ENCODE measurements at places on chromosomes 7 and 10.

DNA sequence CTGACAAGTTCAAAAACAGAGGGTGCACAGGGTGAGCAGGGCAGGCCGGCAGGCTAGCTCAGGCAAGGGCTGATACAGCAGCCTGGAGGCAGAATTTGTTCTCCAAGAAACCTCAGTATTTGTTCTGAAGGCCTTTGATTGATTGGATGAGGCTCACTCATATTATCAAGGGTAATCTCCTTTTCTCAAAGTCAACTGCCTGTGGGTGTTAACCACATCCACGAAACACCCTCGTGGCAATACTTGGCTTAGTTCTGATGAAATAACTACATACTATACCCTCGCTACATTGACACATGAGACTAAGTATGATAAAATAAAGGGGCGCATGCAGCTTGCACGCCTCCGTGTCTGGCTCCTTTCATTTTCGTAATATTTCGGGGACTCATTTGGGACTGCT lies 4.4 kb upstream of the PPP2R2D start:
- no peak for DNase-seq

- no peak for DNase-seq
These were observed 45.7 kb upstream of the DPYSL4 start for GRCh38 chr10:132141076-132141475.

GRCh38 chr10:114499630-114500190 lies 95.4 kb upstream of the AFAP1L2 start:
- DNase-seq: no peak

GRCh38 chr10:126919426-126919825 lies 14.2 kb downstream of the DOCK1 start:
- no peak for DNase-seq

DNA sequence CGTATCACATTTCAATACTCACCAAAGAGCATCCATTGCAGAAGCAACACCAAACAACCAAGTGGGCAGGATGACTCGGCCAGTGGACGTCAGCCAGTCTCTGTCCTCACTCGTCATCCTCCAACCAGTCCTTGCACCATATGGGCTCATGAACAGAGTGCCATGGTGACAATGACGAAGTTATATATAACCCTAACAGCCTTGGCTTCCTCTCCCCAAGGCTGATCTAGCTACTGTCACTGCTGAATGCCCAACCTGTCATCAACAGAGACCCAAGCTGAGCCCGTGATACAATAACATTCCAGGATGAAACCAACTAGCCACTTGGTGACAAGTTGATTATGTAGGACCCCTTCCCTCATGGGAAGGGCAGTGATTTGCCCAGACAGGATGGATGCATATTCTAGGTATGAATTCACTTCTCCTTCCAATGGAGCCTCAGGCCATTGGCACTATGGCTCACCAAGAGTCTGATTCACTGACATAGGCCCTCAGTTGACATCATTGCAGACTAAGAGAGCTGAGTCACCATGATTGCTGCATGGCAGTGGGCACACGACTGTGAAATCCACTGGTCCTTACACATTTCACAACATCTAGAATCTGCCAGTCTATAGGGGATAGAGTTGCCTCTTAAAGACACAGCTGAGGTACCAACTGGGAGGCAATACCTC lies 26.3 kb upstream of the PPIF start:
- DNase-seq: no peak

DNA sequence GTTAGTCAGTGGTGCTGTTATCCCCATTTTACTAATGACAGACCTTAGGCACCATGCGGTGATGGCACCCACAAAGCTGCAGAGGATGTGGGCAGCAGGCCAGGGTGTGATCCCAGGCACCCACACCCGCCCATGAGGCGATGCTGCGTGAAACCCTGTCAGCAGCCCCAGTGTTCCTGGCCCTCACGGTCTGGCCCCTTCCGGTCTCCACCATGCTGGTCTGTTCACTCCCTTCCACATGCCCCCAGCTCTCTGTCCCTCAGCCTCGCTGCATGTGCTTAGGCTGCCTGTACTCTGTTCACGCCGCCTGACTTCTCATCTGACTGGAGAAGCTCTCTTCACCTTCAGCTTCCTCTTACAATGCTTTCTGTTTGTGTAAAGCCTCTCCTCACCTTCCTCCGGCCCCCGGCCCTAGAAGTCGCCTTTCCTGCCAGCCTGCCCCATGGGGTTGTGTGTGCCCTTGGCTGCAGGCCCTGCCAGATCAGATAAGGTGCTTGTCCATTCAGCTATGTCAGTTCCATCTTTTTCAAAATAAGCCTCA lies 17.6 kb upstream of the ORAI2 start:
- DNase-seq: no peak

- DNase-seq: no peak
These were observed 31.1 kb upstream of the C1GALT1 start for GRCh38 chr7:7151285-7151684.

- no peak for DNase-seq
These were observed at the start of gene CRTAC1 for GRCh38 chr10:98030093-98030821. CRTAC1 (minus strand) TSS chr10:98030621; CDS start chr10:98030472, 149 bp downstream.

DNA sequence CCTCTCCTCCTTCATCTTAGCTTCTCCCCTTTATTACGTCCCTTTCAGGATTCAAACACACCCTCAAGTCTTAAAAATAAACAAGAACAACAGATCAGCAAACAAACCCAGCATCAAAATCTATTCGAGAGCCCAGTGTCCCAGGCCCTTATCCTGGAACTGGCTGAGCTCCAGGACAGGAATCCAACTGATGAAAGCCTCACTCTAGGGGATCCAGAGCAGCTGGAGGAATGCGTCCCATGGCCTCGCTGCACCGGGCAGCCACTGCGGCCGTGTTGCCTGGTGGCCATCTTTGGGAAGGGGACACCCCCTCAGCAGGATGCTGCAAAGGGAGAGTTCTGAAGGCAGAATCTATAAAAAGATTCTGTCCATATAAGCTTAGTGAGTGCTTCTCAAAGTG lies 156.5 kb upstream of the BMPER start:
- DNase-seq: no peak

GRCh38 chr10:125249948-125250347 lies 89.6 kb upstream of the CTBP2 start:
- DNase-seq: no peak

GRCh38 chr10:102402512-102402896 lies 7.0 kb downstream of the NFKB2 start:
- DNase-seq: no peak

GRCh38 chr10:92800134-92800733 lies 48.1 kb upstream of the EXOC6 start:
- no peak for DNase-seq

- no peak for DNase-seq
These were observed 144.2 kb downstream of the MDFIC start for GRCh38 chr7:115066050-115066449.

- DNase-seq: no peak
These were observed 59.9 kb upstream of the EFCAB10 start for GRCh38 chr7:105640956-105641810.

GRCh38 chr7:42198974-42199668 lies 37.9 kb downstream of the GLI3 start:
- peak; percentile 60 for DNase-seq

DNA sequence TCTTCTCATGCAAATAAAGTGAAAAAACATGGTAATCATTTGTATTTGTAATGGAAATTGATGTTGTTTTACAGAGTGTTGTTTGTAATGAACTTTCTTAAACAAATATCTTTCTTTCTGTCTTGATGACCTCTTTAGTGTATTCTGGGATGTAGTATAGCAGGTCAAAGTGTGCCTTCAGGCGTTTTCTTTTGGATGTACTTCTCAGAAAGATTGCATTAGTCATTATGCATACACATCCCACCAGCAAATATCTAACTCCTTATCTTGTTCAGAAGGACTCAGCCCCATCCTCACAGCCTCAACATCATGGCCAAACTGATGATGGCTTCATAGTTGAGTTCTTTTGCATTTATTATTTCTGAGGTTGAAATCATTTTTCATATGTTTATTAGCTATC lies 124.7 kb downstream of the LRRC18 start:
- no peak for DNase-seq

DNA sequence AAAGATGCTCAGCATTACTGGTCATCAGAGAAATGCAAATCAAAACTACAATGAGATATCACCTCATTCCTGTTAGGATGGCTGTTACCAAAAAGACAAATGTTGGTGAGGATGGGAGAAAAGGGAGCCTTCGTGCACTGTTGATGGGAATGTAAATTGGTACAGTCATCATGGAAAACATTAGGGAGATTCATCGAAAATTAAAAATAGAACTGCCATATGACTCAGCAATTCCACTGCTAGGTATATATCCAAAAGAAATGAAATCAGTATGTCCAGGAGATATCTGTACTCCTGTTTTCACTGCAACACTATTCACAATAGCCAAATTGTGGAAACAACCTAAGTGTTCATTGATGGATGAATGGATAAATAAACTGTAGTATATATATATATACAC lies 228.1 kb downstream of the ACTR3B start:
- DNase-seq: no peak

Measured in AG04449 (cell line).